ENCODE measurements at places on chromosomes 4 and X. TPM values are rescaled to one million over a fixed set of nuclear protein-coding genes. Genes with fewer than 3 reads are reported as not detected.

The MAGEA12 gene
- not detected for total RNA-seq

The CENPE gene
- 6.3 TPM for total RNA-seq

The FNIP2 gene
- total RNA-seq: 53.2 TPM

The BEND4 gene
- 0.10 TPM for total RNA-seq

The SLC9B1 gene
- total RNA-seq: not detected

The SATL1 gene
- total RNA-seq: 0.17 TPM

- H3K4me3 ChIP-seq: no peak overlapping the region
- no peak for DNase-seq
- H3K4me1 ChIP-seq: no peaks in the 10 kb centered on the region
- H3K36me3 ChIP-seq: no peaks in the 10 kb centered on the region
- no peaks in the 10 kb centered on the region for H3K27me3 ChIP-seq
- no peak overlapping the region for H3K27ac ChIP-seq
Measured at GRCh38 chr4:47309165-47309564, 154.3 kb downstream of the COMMD8 start.

- no peaks in the 10 kb centered on the region for H3K36me3 ChIP-seq
- H3K4me1 ChIP-seq: no peaks in the 10 kb centered on the region
Measured at GRCh38 chr4:82947498-82947897, 47.0 kb downstream of the THAP9 start.

GRCh38 chr4:127610488-127610887, 22.3 kb upstream of the INTU start:
- no peak overlapping the region for H3K27ac ChIP-seq
- H3K4me3 ChIP-seq: no peak overlapping the region
- H3K36me3 ChIP-seq: no peaks in the 10 kb centered on the region
- no peaks in the 10 kb centered on the region for H3K27me3 ChIP-seq
- no peak for DNase-seq

DNA sequence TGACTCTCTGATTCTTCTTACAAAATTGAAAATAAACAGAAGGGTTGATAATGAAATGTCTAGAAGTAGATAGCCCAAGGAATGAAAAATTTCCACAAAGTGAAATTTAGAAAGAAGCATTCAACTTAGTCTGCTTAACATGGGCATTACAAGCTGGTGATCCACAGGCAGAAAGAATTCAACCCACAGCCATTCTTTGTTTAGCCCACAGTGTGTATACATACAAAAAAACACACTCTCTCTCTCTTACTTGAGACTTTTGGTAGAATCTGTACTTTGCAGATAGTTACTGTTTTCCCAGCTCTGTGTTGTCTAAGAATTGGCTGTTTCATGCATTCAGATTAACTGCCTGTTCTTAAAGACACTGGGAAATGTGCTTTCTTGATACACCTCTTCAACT, 159.8 kb downstream of the SLC4A4 start:
- no peak overlapping the region for H3K27ac ChIP-seq
- DNase-seq: no peak
- H3K4me1 ChIP-seq: no peaks in the 10 kb centered on the region
- H3K4me3 ChIP-seq: no peak overlapping the region
- H3K36me3 ChIP-seq: no peaks in the 10 kb centered on the region

- H3K27ac ChIP-seq: no peak overlapping the region
- no peak overlapping the region for H3K4me3 ChIP-seq
- H3K36me3 ChIP-seq: no peaks in the 10 kb centered on the region
- no peak for DNase-seq
- H3K4me1 ChIP-seq: no peaks in the 10 kb centered on the region
Measured at GRCh38 chr4:162782096-162782777, 384.5 kb downstream of the NAF1 start.

DNA sequence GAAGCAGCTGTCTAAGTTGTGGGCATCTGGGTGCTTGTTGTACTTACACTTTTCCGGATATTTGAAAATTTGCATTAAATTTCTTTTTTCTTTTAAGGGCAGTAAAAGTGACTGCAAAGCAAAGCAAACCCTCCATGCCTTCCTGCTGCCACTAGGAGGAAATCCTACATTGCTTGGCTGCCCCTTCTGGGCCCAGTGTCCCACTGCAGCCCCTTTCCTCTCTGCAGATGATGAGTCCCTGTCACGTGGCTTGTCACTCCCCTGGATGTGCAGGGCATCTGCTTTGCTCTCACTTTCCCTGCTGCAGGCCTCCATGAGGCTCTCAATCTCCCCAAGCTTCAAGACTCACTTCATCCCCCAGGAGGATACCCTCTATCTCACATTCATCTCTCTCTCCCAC, 12.7 kb downstream of the TSR2 start:
- H3K4me3 ChIP-seq: no peak overlapping the region
- H3K36me3 ChIP-seq: no peaks in the 10 kb centered on the region
- H3K27me3 ChIP-seq: no peaks in the 10 kb centered on the region
- H3K27ac ChIP-seq: no peak overlapping the region
- H3K4me1 ChIP-seq: no peaks in the 10 kb centered on the region

DNA sequence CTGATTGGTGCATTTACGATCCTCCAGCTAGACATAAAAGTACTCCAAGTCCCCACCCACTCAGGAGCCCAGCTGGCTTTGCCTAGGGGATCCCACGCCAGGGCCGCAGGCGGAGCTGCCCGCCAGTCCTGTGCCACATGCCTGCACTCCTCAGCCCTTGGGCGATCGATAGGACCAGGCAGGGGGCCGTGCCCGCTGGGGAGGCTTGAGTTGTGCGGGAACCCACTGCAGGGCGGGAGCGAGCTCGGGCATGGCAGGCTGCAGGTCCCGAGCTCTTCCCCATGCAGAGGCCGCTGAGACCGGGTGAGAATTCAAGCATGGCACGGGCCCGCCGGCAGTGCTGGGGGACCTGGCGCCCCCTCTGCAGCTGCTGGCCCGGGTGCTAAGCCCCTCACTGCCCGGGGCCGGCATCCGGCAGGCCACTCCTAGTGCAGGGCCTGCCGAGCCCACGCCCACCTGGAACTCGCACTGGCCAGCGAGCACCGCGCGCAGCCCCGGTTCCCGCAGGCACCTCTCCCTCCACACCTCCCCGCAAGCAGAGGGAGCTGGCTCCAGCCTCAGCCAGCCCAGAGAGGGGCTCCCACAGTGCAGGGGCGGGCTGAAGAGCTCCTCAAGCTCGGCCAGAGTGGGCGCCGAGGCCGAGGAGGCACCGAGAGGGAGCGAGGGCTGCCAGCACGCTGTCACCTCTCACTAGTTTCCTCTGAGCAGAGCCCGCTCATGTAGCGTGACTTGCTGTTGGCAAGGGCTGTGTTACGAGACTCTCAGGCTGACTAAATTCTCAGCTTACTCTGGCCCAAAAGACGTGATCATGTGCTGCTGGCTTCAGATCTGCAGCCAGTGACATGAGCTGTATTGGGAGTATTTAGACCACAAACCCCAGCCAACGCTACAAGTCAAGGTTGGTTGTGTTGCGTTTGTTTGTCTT, 87.5 kb downstream of the TRAPPC11 start:
- H3K27me3 ChIP-seq: no peaks in the 10 kb centered on the region
- H3K36me3 ChIP-seq: no peaks in the 10 kb centered on the region
- no peak overlapping the region for H3K27ac ChIP-seq
- DNase-seq: no peak

- DNase-seq: no peak
- no peak overlapping the region for H3K27ac ChIP-seq
- H3K4me1 ChIP-seq: no peaks in the 10 kb centered on the region
- H3K27me3 ChIP-seq: no peaks in the 10 kb centered on the region
Measured at GRCh38 chrX:103615781-103616371, 8.1 kb downstream of the TCEAL3 start.

DNA sequence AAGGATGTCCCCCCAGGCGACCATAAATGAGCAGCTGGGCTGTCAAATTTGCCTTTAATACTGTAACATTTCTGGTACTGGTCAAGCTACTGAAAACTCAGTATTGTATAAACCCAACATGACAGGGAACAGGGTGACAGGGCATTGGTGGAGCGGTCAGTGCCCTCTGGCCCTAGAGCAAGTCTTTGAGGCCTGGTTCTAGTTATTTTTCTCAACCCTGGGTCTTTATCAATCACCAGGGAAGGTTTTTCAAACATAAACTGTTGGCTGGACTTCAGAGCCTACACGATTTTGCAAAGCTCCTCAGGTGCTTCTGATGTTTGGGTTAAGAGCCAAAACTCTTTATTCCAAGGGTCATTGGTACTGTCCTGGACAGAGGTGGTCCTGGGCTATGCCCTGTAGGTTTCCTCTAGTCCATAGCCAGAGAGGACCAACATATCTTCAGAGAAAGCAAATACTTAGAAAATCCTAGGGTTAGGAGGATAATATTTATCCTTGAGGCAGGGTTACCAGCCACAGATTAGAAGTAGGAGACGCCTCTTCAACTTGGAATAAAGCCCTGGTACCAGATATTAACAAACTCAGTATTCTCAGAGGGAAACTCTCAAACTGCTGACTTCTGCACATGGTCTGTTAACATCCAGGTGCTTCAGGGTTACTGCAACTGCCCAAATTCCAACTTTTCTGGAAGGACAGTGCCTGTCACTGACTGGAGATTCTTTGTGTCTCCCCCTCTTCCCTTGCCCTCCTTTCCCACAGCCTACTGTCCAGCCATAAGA, 26.7 kb upstream of the ADH7 start:
- no peak overlapping the region for H3K27ac ChIP-seq
- no peaks in the 10 kb centered on the region for H3K27me3 ChIP-seq
- H3K4me3 ChIP-seq: no peak overlapping the region
- DNase-seq: no peak
- no peaks in the 10 kb centered on the region for H3K4me1 ChIP-seq
- H3K36me3 ChIP-seq: no peaks in the 10 kb centered on the region

DNA sequence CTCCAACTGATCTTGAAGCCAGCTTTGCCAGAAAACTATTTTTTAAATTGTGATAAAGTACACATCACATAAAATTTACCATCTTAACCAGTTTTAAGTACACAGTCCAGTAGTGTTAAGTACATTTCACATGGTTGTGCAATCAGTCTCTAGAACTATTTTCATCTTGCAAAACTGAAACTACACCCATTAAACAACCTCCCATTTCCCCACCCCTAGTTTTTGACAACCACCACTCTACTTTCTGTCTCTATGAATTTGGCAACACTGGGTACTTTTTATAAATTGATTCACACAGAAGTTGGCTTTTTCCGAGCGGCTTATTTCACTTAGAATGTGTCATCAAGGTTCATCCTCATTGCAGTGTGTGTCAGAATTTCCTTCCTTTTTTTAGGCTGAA, 31.0 kb downstream of the TRPC5 start:
- no peaks in the 10 kb centered on the region for H3K27me3 ChIP-seq
- no peaks in the 10 kb centered on the region for H3K4me1 ChIP-seq
- no peak overlapping the region for H3K27ac ChIP-seq
- H3K36me3 ChIP-seq: no peaks in the 10 kb centered on the region
